ENCODE measurements at places on chromosomes 7 and 10.

- DNase-seq, result no peak
- H3K36me3 ChIP-seq, result peaks cover 19% of the 10 kb centered on the region
- no peak overlapping the region for H3K27ac ChIP-seq
- no peaks in the 10 kb centered on the region for H3K27me3 ChIP-seq
Observed at GRCh38 chr10:45473126-45473525, 99.1 kb downstream of the ALOX5 start.

DNA sequence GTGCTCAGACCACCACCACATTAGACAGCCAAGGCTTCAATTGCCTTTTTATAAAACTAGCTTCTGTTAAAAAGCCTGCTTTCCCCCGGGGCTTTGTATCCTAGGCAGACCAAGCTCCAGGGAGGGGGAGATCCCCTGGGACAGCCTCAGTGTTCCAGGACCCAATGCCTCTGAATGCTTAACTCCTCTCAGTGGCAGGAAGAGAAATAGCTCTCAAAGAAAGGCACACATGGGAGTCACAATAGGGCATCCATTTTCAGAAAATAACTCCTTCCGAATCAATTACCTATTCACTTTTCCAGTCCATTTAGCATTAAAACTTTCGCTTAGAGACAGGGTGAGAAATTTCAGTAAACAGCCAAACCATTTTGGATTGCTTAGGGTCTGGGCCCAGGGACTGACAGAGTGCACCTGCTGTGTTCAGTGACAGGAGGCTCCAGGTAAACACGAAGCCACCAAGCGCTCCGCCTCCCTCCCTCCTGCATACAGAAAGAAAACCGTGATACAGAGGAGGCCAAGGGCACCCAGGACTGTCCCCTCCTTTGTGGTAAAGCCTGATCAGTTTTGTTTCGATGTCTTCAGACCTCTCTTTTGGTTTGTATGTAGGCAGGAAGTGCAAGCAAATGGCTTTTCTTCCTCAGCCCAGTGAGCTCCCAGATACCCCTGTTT lies 599.7 kb downstream of the KCNMA1 start:
- no peak for DNase-seq
- peaks cover 1% of the 10 kb centered on the region for H3K36me3 ChIP-seq
- H3K27ac ChIP-seq, result peak overlapping the region; percentile 31
- H3K4me3 ChIP-seq, result no peak overlapping the region

DNA sequence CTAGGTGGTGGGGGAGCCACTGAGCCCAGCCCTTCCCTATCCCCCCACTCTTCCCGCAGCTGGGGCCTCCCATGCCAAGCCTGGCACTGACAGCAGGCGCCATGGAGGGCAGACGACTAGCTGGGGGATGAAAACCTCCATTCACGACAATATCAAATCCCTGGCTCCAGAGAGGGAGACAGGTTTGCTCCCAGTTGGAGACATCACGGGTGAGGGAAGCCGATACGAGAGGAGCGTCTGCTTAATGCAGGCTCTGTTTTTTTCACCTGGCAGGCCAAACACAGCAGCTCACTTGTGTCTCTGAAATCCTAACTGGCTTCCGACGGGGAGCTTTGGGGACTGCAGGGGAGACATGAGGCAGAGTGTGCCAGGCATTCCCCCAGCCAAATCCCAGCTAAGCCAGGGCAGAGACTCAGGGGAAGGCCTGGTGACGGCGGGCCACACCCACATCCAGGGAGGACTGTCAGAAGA lies 307.4 kb upstream of the ZMIZ1 start:
- no peak overlapping the region for H3K27ac ChIP-seq
- no peak overlapping the region for H3K4me3 ChIP-seq
- H3K36me3 ChIP-seq, result no peaks in the 10 kb centered on the region
- peaks cover 6% of the 10 kb centered on the region for H3K27me3 ChIP-seq

DNA sequence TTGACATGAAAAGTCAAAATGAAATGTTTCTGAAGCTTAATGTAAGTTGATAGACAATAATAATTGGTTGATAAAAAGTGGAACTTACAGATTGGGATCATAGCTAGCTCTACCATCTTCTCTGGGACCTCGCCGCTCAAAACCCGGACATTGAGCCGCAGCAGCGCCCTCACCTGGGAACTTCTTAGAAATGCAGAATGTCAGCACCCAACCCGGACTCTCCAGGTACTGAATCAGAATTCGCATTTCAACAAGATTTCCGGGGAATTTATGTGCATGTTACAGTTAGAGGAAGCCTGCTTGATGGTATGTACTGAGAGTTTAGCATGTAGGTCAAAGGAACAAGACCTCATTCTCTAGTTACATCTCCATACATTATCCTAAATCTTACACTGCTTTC lies 36.7 kb upstream of the ABLIM1 start:
- H3K27ac ChIP-seq, result no peak overlapping the region
- H3K27me3 ChIP-seq, result peaks cover 8% of the 10 kb centered on the region
- no peaks in the 10 kb centered on the region for H3K36me3 ChIP-seq
- H3K4me3 ChIP-seq, result no peak overlapping the region
- peaks cover 11% of the 10 kb centered on the region for H3K4me1 ChIP-seq
